ENCODE measurements at places on chromosomes 6 and 20.

DNA sequence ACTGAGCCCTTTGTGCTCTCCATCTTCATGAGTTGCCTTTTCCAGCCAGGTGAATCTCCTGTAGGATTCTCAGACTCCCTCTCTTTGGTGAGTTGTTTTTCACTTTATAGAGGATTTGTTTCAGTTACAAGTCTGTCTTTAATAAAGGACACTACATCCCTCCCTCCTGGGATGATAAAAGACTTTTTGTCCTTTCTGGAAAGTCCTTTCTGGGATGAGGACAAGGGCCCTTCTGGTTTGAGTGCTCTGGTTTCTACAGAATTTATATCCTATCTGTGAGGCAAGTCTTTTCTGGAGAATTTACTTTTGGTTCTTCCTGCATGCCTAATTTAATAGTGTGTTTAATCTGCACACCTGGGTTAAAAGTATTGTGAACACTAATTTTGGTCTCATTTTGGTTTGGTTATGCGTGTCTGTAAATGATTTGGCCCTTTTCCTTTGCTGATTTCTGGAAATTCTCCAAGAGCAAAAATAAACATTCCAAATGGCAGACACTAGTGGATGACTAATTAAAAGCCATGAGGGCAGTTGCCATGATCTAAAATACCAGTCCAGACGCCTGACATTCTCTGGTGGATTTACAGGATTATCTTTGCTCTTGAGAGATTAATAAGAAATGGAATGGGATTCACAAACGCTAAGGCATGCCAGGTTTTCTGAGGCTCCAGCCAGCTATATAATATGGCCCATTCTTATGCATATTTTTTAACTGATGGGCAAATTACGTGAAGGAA is 44.8 kb downstream of the TCP11 start:
- DNase-seq: peak; percentile 57

- no peak for DNase-seq
Observed at GRCh38 chr6:12951415-12951814, 234.8 kb downstream of the PHACTR1 start.

GRCh38 chr6:112030206-112030960 is 23.5 kb upstream of the CCN6 start:
- no peak for DNase-seq

DNA sequence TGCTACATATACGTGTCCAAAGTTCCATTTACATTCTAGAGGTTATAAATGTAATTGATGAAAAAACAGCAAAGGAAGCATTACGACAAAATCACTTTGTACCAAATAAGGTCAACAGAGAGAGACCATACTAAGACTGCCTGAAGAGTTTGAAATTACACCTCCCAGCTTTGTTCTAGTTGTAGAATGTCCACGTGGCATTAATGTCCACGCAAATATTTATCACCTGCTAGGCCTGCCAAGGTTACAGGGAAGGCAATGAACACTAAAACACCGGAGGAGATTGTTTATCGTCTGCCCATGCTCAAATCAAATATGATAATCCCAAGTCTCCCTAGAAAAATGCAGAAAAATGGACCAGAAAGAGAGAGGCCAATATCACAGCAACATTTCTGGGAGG is 6.2 kb downstream of the RALGAPA2 start:
- DNase-seq: no peak

- DNase-seq: no peak
Observed at GRCh38 chr6:134003542-134003951, 48.9 kb downstream of the SLC2A12 start.

DNA sequence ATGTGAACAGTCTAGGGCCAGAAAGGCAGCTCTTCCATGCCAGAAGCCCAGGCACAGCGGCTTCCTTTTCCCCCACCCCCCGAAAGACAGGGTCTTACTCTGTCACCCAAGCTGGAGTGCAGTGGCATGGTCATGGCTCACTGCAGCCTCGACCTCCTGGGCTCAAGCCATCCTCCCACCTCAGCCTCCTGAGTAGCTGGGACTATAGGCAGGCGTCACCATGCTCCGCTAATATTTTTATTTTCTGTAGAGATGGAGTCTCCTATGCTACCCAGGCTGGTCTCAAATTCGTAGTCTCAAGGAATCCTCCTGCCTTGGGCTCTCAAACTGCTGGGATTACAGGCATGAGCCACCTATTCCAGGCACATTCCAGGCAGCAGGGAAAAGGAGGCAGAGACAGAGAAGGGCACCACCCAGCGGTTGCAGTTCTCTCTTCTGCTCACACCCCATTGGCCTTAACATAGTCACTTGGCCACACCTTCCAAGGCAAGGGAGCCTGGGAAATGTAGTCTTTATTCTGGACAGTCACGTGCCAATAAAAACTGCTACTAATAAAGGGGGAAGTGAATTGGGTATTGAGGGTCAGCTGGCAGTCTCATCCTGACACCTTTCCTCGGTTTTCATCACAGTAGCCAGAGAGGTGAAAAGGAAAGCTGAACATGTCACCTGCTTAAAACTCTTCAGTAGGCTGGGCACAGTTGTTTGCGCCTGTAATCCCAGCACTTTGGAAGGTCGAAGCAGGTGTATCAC is 205.9 kb downstream of the ZMYND8 start:
- DNase-seq: peak; percentile 40

GRCh38 chr6:13463941-13464340 is 23.5 kb downstream of the GFOD1 start:
- no peak for DNase-seq

DNA sequence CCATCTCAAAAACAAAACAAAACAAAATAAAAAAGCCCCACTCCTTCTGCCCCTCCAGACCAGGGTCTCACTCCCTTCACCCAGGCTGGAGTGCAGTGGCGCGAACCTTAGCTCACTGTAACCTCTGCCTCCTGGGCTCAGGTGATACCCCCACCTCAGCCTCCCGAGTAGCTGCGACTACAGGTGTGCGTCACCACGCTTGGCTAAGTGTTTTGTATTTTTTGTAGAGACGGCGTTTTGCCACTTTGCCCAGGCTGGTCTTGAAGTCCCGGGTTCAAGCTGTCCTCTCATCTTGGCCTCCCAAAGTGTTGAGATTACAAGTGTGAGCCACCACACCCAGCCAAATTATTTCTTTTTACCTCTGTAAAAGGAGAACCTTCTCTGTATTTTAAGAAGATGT is 110.1 kb downstream of the NCOA3 start:
- DNase-seq: no peak
